Umbilical cord (tissue), 2 donors: ENCODE measurements at places on chromosomes 12 and 14.
A peak's percentile ranks its signal among the peaks of the same experiment; 100 is the strongest.

- DNase-seq: peak; percentile 82
Observed at GRCh38 chr14:24368562-24369252, 723 bp downstream of the NFATC4 start.

- DNase-seq: no peak
Observed at GRCh38 chr14:74834692-74835392, 41.1 kb downstream of the PROX2 start.

DNA sequence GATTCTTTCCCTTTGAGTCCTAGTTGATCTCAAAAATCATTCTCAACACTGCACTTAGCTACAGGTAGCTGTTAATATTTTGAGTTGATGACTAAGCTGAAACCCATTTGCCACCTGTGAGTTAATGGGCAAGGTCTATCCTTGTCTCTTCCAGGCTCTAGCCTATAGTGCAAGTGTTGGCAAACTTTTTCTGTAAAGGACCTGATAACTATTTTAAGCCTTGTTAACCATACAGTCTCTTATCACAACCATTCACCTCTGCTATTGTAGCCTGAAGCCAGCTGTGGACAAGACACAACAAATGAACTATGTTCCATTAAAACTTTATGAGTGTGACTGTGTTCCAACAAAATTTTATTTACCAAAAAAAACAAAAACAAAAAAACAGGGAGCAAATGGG lies 19.4 kb downstream of the RAP1B start:
- DNase-seq: no peak

DNA sequence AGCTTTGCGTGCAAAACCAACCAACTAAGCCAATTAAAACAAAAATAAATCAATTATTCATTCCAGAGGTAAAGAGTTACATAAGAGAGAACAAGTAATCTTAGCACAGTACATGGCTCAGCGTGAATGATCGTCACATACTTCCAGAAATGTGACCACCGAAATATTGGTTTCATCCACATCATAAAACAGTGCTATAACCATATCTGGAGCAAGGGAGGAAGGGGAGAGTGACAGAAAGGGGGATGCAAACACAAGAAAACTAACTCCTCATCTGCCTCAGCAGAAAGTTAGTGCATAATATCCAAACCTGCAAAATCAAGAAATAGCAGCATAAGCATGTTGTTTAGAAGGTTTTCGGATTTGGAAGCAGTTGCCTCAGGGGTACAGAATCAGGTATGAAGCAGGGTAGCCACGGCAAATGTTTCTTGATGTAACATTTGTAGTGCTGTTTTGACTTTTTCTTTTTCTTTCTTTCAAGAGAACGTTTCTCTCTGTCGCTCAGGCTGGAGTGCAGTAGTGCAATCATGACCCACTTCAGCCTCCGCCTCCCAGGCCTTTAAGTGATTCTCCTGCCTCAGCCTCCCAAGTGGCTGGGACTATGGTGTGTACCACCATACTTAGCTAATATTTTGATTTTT lies 93.9 kb upstream of the EGLN3 start:
- no peak for DNase-seq

- DNase-seq: peak; percentile 90
Observed at GRCh38 chr12:43835656-43836474, at the start of gene TMEM117. Gene TMEM117, plus strand, starts transcription at chr12:43836081.
